ENCODE measurements at places on chromosomes 6 and 20. TPM values are rescaled to one million over a fixed set of nuclear protein-coding genes. Genes with fewer than 3 reads are reported as not detected.

Gene CST7
- total RNA-seq, result 30.7 TPM

DNA sequence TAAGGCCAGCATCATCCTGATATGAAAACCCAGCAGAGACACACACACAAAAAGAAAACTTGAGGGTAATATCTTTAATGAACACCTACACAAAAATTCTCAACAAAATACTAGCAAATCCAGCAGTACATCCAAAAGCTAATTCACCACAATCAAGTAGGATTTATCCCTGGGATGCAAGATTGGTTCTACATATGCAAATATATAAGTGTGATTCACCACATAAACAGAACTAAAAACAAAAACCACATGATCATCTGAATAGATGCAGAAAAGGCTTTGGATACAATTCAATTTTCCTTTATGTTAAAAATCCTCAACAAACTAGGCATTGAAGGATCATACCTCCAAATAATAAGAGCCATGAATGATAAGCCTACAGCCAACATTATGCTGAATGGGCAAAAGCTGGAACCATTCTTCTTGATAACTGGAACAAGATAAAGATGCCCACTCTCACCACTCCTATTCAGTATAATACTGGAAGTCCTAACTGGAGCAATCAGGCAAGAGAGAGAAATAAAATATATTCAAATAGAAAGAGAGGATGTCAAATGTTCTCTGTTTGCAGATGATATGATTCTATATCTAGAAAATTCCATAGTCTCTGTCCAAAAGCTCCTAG lies 33.9 kb upstream of the CLVS2 start:
- DNase-seq, result no peak

Gene PRKN
- 1.9 TPM for total RNA-seq

Gene RAET1L
- not detected for total RNA-seq

DNA sequence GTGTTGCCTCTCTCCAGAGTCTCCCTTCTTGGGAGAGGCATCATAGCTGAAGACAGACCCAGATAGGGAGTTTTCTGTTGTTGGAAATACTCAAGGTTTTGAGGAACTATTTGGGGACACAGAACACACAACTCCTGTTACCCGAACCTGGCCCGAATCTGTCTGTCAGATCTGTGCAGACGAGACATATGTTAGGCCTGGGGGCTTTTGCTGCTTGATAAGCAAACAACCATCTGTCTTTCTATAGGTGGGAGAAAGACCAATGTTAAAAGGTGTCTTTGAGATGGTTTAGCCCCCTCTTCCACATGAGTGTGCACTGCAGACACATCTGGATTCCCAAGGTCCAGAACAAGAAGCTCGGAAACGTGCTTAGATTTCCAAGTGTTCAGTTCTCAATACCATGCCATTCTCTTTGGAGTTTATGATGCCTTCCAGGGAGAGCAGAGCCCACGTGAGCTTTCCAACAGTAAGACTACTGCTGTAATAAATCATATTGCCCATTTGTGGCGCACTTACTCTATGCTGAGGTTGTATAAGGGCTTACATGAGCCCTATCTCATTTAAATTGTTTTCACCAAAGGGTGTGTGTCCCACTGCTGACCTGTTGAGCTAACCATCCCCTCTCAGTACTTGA lies 3.8 kb upstream of the STX16 start:
- no peak for DNase-seq

Gene RNF182
- not detected for total RNA-seq

- no peak for DNase-seq
Measured at GRCh38 chr6:111183702-111184517, 96.6 kb downstream of the SLC16A10 start.

Gene RNF39
- not detected for total RNA-seq

- no peak for DNase-seq
Measured at GRCh38 chr6:122702841-122703240, 76.7 kb upstream of the FABP7 start.

DNA sequence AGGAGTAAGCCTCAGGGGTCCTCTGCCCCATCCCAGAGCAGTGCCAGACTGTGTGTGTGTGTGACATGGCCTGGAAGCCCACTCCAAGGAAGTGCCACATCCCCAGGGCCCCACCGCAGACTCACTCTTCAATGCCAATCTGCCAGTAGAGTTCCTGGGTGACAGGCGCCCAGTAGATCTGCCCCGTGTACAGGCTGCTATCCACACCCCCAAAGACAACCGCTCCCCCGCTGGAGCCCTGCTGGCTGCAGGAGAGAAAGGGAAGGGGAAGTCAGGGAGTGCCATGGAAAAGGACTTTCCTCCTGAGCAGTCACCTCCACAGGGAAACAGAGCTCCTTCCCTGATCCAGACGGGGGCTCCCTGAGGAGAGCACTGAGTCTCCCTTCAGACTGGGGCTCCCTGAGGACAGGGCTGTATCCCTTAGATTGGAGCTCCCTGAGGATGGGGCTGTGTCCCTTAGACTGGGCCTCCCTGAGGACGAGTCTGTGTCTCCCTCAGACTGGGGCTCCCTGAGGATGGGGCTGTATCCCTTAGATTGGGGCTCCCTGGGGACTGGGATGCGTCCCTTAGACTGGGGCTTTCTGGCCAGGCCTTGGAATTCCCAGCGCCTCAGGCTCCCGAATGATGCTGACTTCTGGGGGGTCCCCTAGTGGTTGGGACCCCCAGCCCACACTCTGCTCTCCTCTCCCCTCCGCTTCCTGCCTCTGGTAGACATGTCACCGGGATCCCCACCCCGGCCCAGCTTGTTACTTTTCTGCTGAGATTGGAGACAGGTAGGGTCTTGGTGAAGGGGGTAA lies 5.2 kb upstream of the TFEB start:
- no peak for DNase-seq

Gene OXT
- not detected for total RNA-seq

GRCh38 chr6:6509284-6509683 lies 79.2 kb upstream of the LY86 start:
- no peak for DNase-seq

GRCh38 chr6:158048589-158048988 lies 66.9 kb downstream of the SYNJ2 start:
- DNase-seq, result no peak

Gene EDN1
- 1.1 TPM for total RNA-seq

DNA sequence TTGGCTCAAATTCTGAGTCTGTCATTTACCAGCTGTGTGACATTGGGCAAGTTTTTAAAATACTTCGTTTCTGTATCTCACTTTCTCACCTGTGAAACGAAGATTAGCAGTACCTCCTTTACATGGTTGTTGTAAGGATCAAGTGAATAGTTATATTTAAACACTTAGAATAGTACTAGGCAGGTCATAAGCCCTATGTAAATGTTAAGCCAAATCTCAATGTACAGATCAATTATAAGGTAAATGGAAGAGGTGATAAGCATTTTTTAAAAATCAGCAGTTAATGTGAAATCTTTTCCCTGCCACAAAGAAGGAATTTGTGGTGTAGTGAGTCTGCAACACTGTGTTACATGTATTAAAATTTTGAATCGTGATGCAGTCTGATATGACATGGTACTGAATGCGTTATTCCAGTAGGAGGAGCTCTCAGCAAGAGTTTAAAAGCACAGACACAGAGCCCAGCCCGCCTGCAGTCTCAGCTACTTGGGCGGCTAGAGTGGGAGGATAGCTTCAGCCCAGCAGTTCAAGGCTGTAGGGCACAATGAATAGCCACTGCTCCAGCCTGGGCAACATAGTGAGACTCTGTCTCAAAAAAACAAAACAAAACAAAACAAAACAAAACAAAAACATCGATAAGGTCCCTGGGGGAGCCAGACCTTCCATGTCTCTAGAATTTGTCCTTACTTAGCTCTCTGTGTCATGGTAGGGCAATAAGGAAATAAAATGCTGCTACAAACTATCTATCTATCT lies 46.0 kb downstream of the GTF2H5 start:
- DNase-seq, result peak; percentile 11

DNA sequence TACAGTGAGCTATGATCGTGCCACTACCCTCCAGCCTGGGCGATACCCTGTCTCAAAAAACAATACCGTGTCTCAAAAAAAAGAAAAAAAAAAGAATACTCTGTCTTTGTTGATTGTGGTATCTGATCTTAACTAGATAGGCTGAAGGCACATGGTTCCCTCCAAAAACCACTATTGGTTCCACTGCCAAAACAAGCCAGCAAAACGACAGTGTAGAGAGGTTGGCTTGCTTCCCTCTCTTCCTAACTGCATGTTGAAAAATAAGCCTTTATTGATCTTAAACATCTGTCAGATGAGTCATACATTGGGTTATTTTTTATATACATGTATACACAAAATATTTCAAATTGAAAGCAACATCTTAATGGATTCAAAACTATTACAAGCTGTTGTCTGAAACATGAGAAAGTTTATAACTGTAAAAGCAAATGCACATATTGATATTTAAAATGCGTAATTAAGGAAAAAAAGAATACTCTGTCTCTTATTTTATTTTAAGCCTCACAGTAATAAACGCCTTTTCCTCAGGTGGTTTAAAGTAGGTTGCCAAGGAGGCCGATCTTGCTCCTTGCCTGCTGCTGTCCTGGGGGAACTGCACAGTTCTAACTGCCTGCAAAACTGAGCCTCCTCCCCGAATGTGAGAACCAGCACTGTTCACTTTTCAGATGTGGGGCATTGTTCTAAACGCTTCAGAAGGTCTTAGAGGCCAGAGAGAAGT lies 7.0 kb upstream of the NINL start:
- no peak for DNase-seq

Gene CDH4
- 0.69 TPM for total RNA-seq

- no peak for DNase-seq
Measured at GRCh38 chr6:13863699-13864155, 49.4 kb upstream of the MCUR1 start.

- peak; percentile 90 for DNase-seq
Measured at GRCh38 chr20:33554914-33555420, 65.1 kb downstream of the CBFA2T2 start.

DNA sequence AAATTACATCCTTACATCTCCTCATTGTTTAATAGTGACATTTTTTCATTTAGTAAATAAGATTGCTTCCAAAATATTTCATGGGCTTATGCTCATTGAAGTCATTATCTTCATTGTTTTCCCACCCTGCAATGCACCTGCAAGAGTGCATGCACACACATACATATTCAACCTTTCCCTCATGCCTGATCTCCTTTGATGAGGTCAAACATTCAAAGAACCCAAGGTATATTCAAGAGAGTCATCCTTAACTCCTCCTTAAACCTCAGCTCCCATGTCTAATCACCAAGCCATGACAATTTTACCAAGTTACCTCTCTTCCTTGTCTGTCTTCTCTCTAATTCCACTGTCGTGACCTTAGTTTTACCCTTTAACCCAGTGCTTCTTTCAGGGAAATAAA lies 56.5 kb downstream of the HIVEP2 start:
- DNase-seq, result no peak

- DNase-seq, result no peak
Measured at GRCh38 chr6:25987845-25988244, 25.2 kb downstream of the TRIM38 start.

Gene HCRTR2
- total RNA-seq, result not detected

DNA sequence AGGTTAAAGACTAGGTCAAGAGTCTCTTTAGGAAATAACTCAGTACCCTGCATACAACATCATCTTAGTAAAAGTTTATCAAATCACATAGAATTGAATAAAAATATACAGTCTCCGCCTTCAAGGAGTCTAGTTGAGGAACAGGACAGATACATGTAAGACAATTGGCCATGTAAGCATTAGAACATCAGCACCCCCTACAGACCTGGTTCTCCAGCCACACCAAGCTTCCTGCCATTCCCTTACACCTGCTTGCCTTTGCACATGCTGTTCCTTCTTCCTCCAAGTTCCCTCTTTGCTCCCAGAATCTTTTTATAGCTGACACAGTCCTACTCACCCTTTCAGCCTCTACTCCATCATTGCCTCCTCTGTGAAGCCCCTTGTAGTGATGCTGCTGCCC lies 187.8 kb upstream of the LRFN2 start:
- DNase-seq, result no peak

GRCh38 chr20:49276961-49277785 lies 684 bp downstream of the ZNFX1 start:
- peak; percentile 35 for DNase-seq

DNA sequence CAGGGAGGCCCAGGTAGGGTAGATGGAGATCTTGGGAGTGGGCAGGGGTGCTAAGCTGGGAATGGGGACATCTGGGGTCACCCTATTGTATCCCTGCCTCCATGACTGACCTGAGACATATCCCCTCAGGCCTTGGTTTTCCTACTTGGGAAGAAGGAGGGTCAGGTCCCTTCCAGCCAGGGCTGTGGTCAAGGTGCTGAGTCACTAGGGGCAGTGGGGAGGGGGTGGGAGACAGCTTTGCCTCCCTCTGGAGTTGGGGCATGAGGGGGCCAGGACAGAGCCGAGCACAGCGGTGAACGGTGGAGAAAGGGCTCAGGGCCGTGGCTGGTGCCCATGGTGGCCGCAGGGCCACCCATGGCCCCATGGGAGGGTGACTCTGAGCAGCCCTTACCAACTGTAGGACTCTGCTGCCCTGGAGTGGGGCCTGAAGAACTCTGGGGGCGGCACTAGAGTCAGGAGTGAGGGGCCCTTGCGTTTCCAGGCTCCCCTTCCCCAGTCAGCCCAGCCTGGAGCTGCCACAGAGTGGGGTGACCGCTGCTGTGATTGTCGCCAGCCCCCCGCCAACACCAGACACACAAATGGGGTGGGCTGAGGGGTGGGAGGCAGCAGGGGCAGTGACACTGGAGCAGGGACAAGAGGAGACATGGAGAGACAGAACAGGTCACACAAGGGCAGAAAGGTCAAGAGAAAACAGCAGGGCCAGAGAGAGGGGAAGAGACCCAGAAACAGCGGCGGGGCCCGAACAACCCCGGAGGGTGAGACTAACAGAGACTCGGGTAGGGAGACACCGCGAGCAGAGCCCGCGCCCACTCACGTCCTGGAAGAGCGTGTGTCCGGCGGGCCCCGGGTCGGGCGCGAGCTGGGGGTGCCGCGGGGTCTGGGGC lies 576 bp downstream of the NECAB3 start:
- no peak for DNase-seq

DNA sequence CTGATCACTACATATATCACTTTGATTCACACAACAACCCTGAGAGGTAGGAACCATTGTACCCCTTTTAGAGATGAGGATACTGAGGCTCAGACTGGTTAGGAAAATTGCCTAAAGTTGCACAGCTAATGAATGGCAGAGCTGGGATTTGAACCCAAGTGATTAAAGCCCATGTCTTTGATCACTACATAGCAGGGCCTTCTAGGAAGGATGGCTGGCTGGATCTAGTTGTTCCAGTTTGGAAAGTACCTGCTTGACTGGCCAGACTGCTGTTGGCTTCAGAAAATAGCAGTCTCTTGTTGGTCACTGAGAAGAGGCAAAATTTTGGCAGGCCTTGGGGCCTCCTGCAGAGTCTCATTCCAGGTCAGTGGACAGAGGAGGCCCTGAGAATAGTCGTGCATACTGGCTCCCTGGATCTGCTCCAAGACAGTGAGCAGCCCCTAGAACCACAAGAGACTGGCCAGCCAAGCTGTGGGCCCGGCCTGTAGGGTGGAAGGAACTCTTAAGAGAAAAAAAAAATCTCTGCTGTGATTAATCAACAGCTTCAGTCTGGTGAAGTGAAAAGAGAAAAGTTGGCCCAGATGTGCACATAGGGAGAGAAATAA lies 17.5 kb downstream of the PPARD start:
- DNase-seq, result no peak

DNA sequence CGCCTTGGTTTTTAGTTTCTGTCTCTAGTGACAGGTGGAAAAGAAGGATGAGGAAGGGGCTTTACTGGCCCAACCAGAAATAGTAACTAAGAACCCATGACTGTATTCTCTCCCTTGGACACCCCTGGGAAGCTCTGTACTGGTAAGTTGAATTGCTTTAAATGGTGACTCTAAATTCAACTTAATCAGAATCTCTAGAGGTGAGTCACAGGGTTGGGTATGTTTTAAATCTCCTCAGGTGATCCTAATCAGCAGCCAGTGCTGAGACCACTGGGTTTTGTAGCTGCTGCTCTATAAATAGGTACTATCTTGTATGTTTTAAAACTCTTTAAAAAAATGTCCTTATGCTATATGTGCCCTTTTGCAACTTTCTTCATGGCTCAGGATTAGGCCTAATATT lies 314.0 kb upstream of the ECI2 start:
- DNase-seq, result no peak

Gene C6orf58
- total RNA-seq, result not detected
